ENCODE measurements at places on chromosomes 11 and 22.

- DNase-seq: peak; percentile 75
Measured at GRCh38 chr11:107799218-107799859, 59.2 kb downstream of the SLC35F2 start.

DNA sequence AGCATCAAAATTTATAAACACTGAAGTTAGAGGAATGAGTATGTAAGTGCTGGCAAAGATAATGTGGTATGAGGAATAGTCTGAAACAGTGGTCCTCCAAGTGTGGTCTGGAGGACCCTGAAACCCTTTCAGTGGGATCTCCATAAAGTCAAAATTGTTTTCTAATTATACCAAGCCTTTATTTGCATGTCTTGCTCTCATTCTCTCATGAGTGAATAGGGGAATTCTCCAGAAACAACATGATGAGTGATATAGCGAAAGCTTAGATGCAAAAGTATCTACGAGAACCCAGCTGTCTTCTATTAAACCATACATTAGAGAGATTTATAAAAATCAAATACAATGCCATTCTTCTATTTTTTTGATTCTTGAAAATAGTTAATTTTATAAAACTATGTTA is 145.0 kb upstream of the RAG2 start:
- DNase-seq: no peak

GRCh38 chr11:130710021-130710420 is 206.3 kb downstream of the SNX19 start:
- DNase-seq: no peak

- DNase-seq: no peak
Measured at GRCh38 chr22:29254286-29254660, 13.5 kb downstream of the RHBDD3 start.

DNA sequence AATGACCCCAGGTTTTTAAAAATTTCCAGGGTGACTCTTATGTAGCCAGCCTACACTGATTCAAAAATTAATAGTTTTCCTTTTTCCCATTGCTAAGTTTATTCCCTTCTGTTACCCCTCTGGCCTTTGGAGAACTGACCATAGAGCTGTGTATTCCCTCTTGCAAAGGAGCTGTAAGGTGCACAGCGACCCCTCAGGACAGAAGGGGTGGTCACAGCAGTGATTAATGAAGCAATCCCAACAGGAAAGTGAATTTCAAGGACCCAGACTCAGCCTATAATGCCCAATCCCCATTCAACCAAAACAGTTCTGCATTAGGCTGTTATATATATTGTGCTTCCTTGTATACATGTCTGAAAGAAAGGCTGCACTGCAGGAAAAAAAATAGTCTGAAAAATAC is 147.1 kb downstream of the WT1 start:
- DNase-seq: no peak

GRCh38 chr11:1560649-1561251 is 11.3 kb downstream of the DUSP8 start:
- no peak for DNase-seq

Data from D341Med (cell line).